T-helper 1 cell (primary cell): ENCODE measurements at places on chromosomes 2 and 18.

DNA sequence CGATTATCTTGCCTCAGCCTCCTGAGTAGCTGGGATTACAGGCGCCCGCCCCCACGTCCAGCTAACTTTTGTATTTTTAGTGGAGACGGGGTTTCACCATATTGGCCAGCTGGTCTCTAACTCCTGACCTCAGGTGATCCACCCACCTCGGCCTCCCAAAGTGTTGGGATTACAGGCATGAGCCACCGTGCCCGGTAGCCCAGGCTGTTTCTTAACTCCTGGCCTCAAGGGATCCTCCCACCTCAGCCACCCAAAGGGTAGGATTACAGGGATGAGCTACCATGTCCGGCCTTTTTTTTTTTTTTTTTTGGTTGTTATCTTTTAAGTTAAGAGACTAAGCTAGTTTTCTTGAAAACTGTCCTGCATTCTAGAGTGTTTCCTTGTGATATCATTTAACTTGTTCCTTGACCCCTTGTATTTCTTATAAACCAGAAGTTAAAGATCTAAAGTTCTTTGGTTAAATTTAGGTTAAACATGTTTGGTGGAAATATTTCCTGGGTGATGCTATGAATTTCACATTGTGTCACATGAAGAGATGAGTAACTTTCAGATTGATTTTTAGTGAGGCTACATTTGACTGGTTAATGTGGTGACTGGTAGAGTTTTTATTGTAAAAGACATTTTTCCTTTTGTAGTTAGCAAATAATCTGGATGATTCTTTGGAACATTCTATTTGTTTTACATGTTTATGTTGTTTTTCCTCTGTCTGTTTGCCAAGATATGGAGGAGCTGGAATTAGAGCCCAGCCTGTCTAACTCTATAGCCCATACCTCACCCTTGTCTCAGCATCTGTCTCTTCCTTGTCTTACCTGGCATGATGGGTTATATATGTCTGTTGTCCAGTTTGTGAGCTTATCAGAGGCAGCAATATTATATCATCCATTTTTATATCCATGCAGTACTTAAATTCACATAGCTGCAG lies 5.2 kb downstream of the NCAPH start:
- DNase-seq: no peak

GRCh38 chr2:61135510-61135909 lies 26.5 kb upstream of the C2orf74 start:
- DNase-seq: peak; percentile 20

DNA sequence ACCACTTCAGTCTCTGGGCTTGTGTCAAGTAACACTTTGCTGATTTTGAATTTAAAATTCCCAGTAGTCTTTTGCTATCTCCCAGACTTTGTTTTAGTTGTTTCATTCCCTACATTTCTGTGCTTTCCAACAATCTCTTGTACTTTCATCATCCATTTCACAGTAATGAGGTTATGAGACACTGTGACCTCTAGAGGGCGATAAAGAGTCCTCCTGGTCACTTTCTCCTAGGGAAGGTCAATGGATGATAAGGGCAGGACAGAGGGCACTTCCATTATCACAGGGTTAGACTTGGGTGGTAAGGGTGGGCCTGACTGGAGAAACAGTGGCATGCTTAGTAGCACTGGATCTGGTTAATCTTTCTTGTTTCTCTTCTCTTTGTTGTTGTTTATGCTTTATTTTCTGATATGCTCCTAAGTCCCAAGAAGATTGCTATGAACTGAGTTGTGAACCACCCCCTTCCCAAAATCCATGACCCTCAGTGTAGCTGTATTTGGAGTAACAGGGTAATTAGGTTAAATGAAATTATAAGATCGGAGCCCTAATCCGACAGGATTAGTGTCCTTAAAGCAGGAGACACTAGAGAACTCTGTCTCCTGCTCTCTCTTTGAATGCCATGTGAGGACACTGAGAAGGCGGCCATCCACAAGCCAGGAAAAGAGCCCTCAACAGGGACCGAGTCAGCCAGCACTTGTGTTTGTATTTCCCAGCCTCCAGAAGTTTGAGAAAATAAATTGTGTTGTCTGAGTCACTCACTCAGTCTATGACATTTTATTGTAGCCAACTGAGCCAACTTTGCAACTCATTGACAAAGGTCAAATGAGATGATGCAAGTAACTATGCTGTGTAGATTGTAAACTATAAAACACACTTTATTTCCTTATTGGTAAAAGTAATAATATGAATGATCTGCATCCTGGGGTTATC lies 779.2 kb downstream of the CNTNAP5 start:
- no peak for DNase-seq

GRCh38 chr2:165920748-165921147 lies 32.8 kb downstream of the TTC21B start:
- DNase-seq: no peak

DNA sequence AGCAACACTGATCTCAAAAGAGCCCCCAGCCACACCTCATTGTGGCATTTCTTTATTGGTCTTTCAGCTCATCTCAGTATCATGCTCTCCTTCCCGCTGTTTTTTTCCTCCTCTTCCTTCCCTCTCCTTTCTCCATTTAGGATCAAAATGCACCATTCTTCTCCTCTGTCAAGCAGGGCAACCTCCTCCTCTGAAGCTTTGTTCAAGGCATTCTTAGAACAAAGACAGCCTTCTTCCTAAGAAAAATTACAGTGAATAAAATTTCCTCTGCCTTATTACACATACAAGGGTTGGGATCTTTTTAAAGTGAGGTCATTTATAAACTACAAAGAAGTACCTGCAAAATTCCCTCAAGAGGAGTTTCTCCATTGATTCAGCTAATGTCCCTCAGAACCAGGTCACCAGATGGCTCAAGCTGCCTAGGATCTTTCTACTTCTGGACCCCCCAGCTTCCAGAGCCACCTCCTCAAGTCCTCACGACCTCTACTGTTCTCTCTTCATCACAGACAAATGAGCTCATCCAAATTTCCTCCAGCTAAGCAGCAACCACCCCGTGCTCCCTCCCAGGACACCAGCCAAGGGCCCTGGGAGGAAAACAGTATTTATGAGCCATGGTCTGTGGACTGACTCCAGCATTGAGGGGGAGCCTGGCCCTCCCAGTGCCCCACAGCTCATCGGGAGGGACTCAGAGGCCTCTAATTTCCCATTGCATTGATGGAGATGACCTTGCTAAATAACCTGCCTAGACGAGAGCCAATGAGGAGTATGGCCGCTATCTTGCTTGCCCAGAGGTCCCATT lies 18.0 kb downstream of the SFXN5 start:
- DNase-seq: no peak
